ENCODE measurements at places on chromosomes 12 and 14.

DNA sequence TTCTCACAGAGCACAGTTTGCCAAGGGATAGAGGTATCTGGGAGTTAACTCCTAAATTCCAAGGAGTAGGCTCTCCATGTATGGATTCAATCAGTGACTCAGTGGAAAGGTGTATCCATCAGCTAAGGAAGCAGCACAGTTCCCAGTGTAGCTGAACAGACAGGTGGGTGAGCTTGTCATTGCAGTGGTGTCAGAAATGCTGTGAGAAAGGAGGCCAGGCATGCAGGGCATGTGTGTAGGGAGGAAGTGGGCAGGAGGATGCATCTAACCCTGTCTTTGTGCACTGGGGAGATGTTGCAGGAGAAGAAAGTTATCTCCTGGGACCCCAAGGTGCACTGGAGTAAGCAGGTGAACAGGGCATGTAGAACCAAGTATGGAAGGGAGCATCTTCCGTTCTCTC, 539.0 kb downstream of the VRK1 start:
- no peak for DNase-seq

DNA sequence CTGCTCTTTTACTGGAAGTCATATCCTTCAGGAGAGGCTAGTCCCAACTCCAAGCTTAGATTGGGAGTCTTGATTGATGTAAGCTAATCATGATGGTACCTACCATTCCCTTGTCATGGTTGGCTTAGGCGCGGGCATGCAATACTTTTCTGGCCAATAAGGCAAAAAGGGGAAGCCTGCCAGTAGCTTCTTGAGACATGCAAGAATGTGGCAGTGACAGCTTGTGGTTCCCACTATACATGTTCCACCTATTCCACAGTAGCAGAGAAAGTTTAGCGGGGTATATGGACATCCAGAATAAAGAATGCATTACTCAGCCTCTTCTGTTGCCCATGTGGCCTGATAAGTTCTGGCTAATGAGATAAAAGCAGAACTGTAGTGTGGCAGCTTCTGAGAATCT, 55.0 kb downstream of the AP5M1 start:
- DNase-seq: no peak

DNA sequence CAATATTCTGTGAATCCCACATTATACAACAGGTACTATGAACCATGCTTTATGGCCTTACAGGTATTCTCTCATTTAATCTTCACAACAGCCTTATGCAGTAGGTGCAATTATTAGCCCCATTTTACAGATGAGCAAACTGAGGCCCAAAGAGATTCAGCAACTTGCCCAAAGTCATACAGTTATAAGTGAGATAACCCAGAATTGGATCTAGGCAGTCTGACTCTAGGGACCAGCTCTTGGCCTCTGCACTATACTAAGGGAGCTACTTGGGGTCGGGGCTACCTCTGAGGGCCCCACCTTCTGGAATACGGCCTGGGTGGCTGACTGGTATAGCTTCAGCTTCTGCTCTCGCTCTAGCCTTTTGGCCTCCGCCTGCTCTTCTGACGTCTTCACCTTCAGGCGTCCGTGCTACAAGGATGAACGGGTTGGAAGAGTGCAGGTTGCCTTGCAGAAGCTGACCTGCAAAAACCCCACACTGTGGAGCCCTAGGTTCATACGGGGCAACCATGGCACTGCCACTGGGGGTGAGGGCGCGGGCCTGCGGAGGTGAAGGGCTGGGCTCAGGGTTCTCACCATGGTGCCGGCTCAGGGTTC, 762 bp downstream of the RABGGTA start:
- no peak for DNase-seq

- DNase-seq: no peak
Measured at GRCh38 chr14:77478796-77479195, 19.8 kb downstream of the ISM2 start.

GRCh38 chr14:36916668-36917067, 255.0 kb downstream of the PAX9 start:
- no peak for DNase-seq

GRCh38 chr12:103712216-103712615, 125.1 kb downstream of the STAB2 start:
- DNase-seq: no peak

GRCh38 chr12:118120579-118121363, 15.2 kb upstream of the PEBP1 start:
- peak; percentile 20 for DNase-seq

- DNase-seq: no peak
Measured at GRCh38 chr14:46404865-46405811, 246.4 kb downstream of the RPL10L start.

DNA sequence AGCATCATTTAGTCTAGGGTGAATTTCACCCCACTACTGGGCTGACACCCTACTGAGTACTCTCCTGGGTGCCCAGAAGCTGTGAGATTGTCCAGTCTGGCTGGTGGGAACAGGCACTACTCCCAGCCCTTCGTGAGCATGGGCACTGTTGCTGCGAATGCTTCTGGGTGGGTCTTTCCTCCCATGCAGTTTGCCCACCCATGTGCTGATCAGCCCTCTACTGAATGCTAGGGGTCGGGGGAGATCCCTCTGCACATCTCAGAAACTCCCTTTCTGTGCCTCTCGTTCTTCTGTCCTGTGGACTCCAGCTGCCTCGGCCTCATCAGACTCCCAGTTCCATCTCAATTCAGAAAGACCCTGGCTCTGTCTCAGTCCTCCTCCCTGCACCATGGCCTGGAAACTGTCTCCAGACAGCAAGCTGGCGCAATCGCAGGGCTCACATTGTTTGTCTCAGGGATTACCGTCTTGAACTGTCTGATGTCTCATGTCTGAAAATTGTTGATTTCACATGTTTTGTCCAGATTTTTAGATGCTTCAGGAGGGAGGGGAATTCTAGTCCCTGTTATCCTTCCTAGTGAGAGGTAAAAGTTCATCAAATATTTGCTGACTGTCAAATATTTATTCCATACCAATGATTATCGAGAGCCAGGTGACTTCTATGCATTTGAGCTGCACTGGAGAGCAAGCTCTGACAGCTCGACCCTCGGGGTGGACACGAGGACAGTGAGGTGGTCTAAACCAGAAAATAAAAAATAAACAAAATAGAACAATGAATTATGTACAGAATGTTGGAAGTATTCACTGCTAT, 316.6 kb upstream of the RTL1 start:
- no peak for DNase-seq

DNA sequence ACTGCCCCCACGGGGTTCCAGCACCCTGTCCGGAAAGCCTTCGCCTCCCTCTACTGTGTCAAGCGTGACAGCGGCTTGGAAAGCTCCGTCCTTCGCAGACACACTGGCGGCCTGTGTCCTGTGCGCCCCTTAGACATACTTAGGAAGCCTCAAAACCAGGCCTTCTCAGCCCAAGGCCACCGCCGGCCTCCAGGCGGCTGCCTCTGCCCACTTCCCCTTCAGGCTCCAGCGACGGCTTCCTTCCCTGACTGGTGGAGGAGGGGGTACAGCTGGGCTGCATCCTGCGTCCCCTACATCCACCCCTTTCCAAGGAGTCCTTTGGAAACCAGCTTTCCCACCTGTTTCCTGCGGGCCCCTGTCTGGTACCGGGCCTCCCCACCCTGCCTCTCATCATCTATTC, 2.5 kb upstream of the CACNA2D4 start:
- DNase-seq: no peak

GRCh38 chr12:110079477-110080400, 31.4 kb upstream of the C12orf76 start:
- DNase-seq: peak; percentile 62

- DNase-seq: no peak
Measured at GRCh38 chr12:82627799-82628198, 58.9 kb upstream of the TMTC2 start.

DNA sequence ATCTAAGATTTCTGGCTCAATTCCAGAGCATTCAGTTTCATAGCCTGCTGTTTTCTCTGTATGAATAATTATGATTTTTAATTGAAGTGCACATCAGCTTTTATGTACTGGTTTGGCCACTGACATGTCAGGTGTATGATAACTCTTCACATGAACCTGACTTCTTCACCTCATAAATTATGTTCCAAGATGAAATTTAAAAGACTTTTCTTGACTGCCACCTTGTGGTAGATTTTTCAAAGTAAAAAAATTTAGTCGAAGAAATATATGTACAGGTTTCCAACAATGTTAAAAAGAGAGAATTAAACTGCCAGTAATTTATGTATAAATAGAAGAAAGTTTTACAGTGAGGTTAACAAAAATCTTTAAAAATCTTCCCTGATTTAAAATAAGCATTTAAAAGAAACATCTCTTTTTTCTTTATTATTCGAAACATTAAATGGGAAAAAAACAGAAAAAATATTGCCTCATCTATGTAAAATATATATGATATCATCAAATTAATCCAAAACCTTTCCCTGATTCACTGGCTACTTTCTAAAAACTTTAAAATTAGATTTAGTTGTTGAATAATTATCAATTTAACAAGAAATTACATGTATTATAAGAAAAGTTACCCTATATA, 124.9 kb upstream of the ATXN7L3B start:
- no peak for DNase-seq

DNA sequence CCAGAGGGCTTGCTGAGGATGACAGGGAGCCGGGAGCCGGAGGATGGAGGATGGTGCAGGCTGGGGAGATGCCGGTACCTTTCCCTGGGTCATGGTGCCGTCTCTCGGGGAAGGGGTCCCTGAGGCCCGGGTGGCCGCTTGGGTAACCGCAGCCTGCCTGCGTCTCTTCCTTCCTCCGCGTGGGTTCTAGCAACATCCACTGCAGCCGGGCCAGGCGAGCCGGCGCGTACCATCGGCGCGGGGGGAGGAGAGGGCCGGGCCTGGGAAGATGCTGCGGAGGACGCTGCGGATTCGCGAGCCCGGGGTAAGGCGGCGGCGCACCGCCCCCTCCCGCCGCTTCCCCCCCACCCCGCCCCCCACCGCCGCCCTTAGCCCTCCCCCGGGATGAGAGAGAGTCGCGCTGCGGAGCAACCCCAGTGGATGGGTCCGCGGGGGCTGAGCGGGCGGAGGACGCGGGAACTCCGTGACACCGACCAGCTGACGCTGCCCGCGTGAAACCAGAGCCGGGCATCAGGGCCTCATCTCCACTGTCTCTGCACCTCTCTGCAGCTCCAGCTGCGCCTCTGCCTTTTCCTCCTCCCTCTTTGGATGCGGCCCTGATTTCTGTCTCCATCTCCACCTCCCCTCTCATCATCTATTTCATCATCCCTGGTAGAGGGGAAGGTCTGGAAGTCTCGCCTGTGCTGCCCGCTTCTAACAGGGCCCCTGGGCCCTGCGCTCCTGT, at the start of gene FAIM2:
Gene FAIM2, minus strand, starts transcription at position 201 of the 724 bp plus-strand sequence. Its CDS starts 108 bp downstream, at position 93.
- DNase-seq: no peak

- DNase-seq: no peak
Measured at GRCh38 chr14:99904506-99904905, 111.3 kb downstream of the EML1 start.

GRCh38 chr12:30989754-30990153, 63.2 kb downstream of the TSPAN11 start:
- no peak for DNase-seq

DNA sequence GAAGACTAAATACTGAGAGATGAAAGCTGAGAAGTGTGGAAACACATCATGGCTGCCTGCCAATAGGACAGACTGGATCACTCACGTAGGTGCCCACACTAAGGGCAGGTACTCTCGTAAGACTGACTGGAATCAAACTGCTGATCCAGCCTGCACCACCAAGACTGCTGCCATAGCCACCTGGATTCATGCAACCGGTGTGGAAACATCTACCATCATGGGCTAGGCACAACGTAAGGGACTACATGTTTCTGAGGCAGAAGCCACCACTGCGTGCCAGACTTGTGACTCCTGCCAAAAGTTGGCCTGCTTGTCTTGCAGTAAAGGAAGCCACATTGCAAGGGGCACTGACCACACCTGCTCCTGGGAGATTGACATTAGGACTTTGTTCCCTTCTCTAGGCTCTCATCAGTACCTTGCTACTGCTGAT, 3.8 kb downstream of the POMT2 start:
- DNase-seq: no peak

DNA sequence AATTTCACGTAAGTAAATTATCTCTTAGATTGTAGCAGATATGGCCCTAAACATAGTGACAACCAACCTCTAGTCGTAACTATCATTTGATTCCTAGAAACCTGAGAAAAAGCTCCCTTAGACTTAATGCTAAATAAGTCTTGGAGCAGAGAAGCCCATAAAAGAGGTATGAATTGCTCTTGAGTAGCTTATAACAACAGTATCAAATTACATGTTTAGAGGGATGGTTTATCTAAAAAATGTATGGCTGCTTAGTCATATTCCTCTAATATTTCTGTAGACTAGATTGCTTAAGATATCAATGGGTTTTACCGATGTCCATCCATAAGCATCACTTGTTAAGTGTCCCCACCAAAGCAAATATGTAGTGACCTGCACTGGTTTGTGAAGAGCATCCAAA, 259.7 kb downstream of the NELL2 start:
- DNase-seq: no peak

DNA sequence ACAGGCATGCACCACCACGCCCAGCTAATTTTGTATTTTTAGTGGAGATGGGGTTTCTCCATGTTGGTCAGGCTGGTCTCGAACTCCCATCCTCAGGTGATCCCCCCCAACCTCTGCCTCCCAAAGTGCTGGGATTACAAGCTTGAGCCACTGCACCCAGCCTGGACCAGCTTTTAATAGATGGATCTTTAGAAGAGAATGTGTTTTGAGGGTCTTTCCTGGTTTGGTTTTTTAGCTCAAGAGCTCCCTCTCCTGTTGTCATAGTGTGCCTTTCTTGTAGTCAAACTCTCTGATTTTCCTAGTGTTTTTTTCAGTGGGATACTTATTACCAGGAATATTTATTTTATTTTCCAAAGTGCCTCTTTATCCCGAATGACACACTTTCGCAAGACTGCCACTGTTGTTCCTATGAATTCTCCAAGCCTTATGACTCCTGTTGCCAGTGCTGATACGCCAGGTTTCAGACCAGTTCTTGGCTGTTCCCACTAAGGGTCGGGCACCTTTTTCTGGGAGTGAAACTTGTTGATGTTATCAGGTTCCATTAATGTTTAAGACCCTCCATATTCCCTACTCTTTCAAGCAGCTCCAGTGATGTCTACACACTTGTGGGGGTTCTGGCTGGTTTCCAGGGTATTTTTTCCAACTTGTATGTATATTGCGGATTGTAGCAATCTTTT, 31.5 kb upstream of the LIMA1 start:
- DNase-seq: no peak

DNA sequence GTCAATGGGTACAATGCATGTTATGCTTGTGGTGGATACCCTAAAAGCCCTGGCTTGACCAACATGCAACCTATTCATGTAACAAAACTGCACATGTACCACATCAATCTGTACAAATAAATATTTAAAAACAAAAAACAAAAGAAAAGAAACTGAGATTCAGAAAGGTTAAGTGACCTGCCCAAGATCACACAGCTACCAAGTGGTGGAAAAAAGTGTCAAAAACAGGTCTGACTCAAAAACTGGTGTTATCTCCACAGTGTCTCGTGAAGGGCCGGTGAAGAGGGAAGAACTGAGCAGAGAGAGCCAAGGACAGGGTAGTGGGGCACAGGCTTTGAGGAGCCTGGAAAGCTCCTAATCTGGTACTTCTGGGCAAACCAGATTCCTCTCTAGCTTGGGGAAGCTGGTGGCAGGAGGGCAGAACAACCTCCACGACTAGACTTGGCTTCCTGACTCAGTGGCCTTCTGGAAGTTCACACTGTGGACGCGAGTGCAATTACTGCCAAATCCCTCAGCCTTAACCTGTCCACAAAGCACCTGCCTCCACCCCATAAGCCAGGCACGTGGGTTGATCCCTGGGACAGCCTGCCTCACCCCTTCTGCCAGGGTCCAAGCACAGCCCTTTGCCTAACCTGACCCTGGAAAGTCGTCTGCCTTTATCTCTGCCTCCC, 15.6 kb downstream of the ZBTB39 start:
- no peak for DNase-seq

- DNase-seq: no peak
Measured at GRCh38 chr14:68630081-68630571, 162.7 kb downstream of the ZFP36L1 start.
